ENCODE measurements at places on chromosomes 6 and 20. TPM values are rescaled to one million over a fixed set of nuclear protein-coding genes. Genes with fewer than 3 reads are reported as not detected.

GSTA2 gene
- polyA plus RNA-seq: 24.0 TPM

ADAM33 gene
- polyA plus RNA-seq: 15.5 TPM

DNA sequence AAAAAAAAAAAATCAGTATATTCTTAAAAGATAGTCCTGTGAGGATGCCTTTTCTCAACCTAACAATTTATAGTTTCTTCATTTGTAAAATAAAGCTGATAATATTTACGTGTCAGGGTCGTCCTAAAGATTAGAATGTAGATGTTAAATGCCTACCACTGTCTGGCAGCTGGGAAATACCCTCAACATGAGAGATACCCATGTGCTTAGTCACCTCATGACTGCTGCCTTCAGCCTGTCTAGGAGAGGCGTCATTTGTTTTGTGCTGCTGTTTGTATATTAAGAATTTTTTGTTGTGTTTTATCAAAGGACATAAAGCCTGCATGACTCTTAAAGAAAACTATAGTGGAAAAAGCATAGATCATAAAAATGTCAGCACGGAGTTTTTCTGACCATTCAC is 9.5 kb downstream of the FAM120B start:
- no peak overlapping the region for H3K27ac ChIP-seq
- H3K27me3 ChIP-seq: no peaks in the 10 kb centered on the region
- no peak overlapping the region for H3K4me3 ChIP-seq
- H3K36me3 ChIP-seq: peaks cover 20% of the 10 kb centered on the region

DNA sequence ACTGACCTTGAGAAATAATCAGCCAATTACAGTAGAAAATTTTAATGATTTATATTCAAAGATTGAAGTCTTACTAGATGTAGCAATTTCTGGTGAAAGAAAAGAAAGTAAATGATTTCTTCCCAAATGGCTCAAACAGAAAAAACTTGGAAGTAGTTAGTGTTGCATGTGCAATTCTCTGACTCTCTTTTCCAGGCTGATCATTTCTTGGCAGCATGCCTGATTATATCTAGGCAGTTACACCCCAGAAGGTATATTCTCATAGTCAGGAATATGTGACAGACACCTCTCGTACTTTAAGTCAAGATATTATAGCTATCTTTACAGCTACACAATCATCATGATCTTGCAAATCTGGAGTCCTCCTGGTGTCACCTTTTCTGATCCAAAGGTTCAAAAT is 122.9 kb downstream of the PDE7B start:
- H3K36me3 ChIP-seq: no peaks in the 10 kb centered on the region
- H3K27me3 ChIP-seq: no peaks in the 10 kb centered on the region
- H3K4me1 ChIP-seq: no peaks in the 10 kb centered on the region
- no peak for DNase-seq

GRCh38 chr20:61045091-61045490 is 207.0 kb upstream of the CDH4 start:
- H3K36me3 ChIP-seq: no peaks in the 10 kb centered on the region
- no peak overlapping the region for H3K27ac ChIP-seq
- no peak for DNase-seq
- H3K27me3 ChIP-seq: no peaks in the 10 kb centered on the region
- no peak overlapping the region for H3K4me3 ChIP-seq

GRCh38 chr6:113464960-113465359 is 392.2 kb upstream of the MARCKS start:
- DNase-seq: peak; percentile 18
- no peaks in the 10 kb centered on the region for H3K4me1 ChIP-seq
- H3K27ac ChIP-seq: no peak overlapping the region
- no peaks in the 10 kb centered on the region for H3K27me3 ChIP-seq

GRCh38 chr6:3835055-3835731 is 14.0 kb upstream of the FAM50B start:
- peaks cover 20% of the 10 kb centered on the region for H3K4me1 ChIP-seq
- DNase-seq: peak; percentile 96
- no peaks in the 10 kb centered on the region for H3K27me3 ChIP-seq
- no peak overlapping the region for H3K4me3 ChIP-seq

- H3K27ac ChIP-seq: no peak overlapping the region
- DNase-seq: no peak
- H3K4me3 ChIP-seq: no peak overlapping the region
- H3K27me3 ChIP-seq: no peaks in the 10 kb centered on the region
- H3K4me1 ChIP-seq: no peaks in the 10 kb centered on the region
Measured at GRCh38 chr6:147128056-147128455, 76.2 kb upstream of the STXBP5 start.

Measured in large intestine (tissue), 12 donors.